Body of pancreas (tissue), 4 donors: ENCODE measurements at places on chromosomes 1 and 21. TPM values are rescaled to one million over a fixed set of nuclear protein-coding genes. Genes with fewer than 3 reads are reported as not detected.

DNA sequence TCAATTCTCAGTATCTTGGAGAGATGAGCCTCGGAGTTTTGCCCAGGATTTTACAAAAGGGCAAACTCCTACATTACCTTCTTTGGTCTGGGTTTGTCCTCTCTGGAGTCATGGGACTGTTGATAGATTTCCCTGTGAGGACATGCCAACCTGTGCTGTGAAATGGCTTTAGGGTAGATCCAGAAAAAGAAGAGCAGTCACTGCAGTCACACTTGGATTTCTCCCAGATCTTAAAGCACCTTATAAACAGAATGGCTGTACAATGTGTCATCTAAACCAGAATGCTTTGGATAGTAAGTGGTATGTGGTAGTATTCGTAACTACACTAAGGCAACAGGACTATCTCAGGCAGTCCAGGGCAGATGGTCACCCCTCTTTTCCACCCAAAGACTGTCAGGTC lies 1.9 kb upstream of the CSRP1 start:
- DNase-seq: no peak

SUSD4 gene
- 18.1 TPM for total RNA-seq

DNA sequence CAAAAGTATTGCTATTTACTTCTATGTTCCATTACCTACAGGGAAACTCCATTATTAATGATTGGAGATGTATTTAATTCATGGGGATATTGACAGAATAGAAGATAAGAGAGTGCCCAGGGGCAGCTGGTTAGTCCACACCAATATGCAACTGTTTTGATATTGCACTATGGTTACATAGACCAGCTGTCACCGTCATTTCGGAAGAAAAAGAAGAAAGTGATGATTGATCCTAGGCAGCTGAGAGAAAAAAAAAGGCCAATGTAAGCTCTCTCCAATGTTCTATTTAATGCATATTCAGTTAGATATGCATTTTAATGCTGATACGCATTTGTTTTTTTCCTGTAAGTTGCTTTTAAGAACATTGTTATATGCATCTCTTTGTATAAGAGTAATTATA lies 1367.2 kb downstream of the KCNT2 start:
- DNase-seq: no peak

DNA sequence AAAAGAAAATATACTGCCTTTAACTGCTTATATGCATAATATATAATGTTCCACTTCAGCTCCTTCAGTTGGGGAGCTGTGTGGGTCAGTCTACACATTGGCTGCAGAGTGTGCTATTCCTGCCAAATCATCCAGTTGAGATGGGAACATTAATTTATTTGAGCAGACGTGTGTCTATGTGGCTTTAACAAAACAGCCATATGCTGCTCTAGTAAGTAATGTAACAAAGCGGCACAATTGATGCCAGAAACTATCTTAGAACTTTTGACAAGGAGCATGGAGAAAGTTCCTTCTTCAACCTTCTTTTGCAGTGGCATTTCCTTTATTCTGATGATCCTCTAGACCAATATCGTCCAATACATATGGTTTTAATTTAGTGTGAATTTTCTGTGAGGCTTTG lies 285.9 kb upstream of the C1orf87 start:
- DNase-seq: no peak

- DNase-seq: no peak
Observed at GRCh38 chr1:153246018-153246417, 13.5 kb upstream of the LORICRIN start.

GRCh38 chr1:231781892-231782291 lies 155.3 kb downstream of the DISC1 start:
- DNase-seq: no peak

ATP1A4 gene
- not detected for total RNA-seq

DNA sequence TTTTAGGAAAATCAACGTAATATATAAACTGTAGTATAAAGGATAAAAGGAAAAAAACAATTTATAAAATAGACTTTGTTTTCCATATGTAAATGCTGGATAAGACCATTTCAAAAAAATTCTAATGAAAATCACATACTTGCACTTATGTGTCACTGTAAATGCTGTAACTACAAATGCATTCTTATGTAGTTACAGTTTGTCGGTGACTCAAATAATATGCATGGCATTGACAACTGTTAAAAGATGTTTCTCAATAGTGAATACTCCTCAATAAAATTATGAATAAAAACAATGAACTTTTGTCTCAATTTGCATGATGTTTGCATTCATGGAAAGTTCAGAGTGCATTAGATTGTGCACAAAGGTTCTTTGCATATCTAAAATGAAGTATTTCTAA lies 614.0 kb upstream of the CHRM3 start:
- no peak for DNase-seq
